ENCODE measurements at places on chromosomes 13 and 19.

GRCh38 chr19:5339950-5340636, 519 bp downstream of the PTPRS start:
- peak; percentile 65 for DNase-seq

DNA sequence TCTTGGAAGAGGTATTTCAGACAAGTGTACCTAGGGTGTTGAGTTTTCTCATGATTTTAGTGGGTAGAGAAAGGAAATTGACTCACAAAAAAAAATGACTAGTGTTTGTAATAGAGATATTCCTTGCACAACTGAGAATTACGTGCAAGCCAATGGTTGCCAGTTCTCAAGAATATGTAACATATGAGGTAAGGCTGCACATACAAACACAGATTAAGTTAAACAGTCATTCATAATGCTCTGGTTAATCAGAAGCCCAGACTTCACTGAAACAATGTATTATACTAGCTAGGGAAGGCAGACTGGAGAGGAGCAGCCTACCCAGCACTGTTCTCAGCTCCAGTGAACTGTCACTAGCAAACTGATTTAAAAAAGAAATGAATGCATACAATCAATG, 418.3 kb downstream of the DIAPH3 start:
- DNase-seq = no peak

DNA sequence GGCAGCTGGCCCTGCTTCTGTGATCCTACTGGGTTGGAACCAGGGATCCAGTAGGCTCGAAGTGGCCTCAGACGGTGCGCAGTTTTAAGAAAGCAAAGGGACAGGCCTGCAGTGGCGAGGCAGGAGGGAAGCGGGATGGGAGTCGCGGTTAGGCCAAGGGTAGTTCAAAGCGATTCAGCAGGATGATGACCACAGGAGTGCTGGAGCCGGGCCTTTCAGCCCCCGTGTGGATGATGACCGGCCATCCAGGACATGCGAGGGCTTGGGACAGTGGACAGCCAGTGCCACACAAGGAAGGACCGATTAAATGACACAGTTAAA, 854 bp downstream of the RNASEH2B start:
- peak; percentile 44 for DNase-seq

- no peak for DNase-seq
Observed at GRCh38 chr13:26323127-26323526, 69.2 kb downstream of the CDK8 start.

DNA sequence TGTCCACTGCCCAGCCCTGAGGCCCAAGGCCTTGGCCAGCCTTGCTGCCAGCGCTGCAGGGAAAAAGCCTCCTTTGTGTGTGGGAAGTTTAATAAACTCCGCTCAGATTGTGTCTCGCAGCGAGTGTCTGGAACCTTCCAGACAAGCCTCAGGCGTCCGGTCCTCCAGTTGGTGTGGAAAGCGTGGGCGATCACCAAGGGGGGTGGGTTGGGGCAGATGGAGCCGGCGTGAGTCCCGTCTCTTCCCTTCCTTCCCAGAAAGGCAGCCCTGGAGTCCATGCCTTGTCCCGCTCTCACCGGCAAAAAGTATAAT, 4.6 kb downstream of the STK11 start:
- DNase-seq = no peak

- DNase-seq = no peak
Observed at GRCh38 chr13:36885901-36886300, 34.1 kb downstream of the SMAD9 start.

- DNase-seq = no peak
Observed at GRCh38 chr13:72004784-72005374, 137.9 kb upstream of the DACH1 start.

DNA sequence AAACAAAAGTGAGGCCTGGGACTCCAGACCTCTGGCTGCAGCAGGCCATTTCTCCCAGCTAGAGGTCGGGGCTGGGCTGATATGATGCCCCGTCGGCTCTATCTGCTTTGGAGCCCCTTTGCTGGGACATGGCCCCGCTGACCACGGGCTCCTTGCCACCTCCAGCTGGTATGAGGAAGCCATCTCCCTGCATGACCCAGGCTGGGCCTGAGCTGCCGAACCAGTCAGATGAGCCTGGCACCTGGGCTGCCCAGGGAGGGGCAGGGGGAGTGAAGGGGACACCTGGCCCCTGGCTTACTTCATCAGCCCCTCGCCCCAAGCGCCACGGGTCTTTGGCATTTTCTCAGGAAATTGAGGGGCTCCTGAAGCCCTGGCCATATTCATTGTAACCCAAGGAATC, 7.8 kb downstream of the ZSWIM4 start:
- no peak for DNase-seq

DNA sequence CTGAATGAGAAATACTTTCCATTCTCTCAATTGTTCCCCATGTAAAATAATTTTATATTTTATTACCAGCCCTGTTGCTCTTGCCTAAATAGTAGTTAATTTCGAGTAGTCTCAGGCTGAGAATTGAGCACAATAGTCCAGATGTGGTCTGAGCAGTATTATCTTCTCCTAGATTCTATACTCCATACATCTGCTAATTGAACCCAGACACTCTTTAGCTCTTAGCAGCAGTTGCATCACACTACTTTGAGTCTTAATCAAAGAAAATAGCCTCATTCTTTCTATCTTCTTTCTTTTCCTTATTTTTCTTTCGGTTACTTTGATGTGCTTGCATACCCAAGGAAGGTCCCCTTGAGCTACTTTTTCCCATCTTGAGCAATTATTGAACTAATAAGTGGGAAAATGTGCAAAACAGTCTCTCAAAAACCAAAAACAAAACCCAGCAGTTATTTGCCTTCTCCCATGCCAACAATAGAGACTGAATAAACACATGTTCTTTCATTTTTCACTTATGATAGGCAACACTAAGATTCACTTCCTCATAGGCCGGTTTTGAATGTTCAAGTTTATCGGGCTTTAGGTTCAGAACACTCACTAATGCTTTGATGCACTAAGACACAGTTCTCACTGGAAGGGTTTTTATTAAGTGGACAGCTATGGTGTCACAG, 204.5 kb downstream of the POU4F1 start:
- DNase-seq = no peak

DNA sequence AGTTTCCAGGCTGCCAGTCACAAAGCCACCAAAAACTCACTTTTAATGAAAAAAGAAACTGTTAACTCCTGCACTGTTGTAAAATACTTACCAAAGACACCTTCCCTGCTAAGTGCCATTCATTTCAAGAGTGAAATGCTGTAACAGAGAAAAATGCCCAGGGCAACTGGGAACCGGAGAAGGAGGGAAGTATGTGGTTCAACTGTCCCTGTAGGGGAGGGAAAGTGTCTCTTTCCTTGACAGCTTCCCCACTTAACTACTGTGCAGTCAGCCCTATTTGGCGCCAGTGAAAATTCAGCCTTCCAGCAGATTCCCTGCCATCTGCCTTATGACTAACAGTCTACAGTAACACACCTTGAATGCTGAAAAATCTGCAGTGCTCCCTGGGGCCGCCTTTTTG, 789.0 kb downstream of the DIAPH3 start:
- no peak for DNase-seq

DNA sequence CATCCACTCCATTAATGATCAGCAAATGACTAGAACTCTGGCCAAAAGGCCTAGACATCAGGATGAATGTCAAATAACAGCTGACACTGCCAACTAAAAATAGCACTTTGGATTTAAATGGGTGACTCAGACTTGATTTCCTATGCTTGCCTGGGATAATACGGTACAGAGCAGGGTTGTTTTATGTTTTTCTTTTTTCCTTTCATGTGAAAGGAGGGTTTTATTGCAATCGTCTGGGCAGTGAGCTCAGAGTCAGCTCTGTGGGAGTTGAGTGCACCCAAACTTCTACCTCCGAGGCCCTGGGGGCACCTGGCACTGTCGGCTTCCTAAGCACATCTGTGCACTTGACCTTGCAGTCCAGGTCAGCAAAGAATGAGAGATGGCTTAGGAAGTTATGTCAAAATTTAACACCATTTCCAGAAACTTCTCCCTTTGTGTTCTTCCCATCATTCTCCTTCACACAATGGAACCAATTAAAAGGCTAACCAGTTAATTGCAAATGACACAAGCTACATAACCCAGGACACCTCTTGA, 134.1 kb downstream of the LACC1 start:
- no peak for DNase-seq

DNA sequence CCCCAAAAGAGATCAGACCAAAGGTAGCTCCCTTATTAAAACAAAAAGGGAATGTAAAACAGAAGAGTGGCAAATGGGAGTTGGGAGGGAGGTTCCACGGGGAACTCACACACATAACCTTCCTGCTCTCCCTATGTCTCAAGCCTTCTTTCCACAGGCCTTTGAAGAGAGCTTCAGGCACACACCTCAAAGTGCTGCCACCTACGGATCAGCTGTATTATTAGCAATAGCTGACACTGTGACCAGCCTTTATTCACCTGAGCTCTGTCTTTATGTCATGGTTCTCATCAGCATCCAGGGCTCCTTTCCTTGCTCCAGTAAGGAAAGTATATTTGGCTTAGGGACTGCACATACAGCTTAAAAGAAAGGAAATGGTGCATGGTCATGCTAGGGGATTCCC, 11.3 kb downstream of the ZNF571 start:
- DNase-seq = no peak

- DNase-seq = no peak
Observed at GRCh38 chr13:73248711-73249580, 190.1 kb downstream of the KLF5 start.

GRCh38 chr19:7902796-7903243, 857 bp upstream of the MAP2K7 start:
- no peak for DNase-seq
